NCI-H2081 treated with DMSO at 0.1 percent for 48 hours (cell line): ENCODE measurements at places on chromosomes 12 and 14.

DNA sequence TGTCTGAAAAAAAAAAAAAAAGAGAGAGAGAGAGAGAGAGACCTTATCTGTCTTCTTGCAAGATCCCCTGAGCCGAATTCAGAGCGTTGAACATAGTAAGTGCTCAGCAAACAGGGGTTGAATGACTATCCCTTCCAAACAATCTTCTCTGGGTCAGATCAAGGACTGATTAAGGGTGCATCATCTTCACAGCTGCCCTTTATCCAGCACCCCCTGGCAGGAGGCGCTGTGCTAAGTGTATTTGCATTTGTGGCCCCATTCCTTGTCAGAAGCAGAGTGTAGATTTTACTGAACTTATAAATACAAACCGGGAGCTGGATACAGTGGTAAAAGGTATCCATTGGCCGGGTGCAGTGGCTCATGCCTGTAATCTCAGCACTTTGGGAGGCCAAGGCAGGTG, 8.8 kb upstream of the TRPV4 start:
- no peak for DNase-seq

DNA sequence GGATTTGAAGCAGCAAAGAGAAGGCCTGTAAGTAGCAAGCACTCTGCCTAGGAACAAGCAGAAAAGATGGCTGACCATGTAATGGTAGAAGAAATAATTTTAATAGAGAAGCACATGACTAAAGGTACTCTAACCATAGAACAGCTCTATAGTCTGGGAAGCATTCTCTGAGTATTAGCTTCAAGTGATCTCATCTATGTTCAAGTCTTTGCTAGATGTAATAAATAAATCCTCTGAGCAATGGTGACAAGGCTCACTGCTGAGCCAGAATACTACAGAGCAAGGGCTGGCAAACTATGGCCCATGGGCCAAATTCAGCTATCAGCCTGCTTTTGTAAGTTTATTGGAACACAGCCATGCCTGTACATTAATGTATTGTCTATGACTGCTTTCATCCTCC, 84.8 kb downstream of the PEBP1 start:
- no peak for DNase-seq

GRCh38 chr12:120534703-120535655, 823 bp downstream of the RNF10 start:
- no peak for DNase-seq

DNA sequence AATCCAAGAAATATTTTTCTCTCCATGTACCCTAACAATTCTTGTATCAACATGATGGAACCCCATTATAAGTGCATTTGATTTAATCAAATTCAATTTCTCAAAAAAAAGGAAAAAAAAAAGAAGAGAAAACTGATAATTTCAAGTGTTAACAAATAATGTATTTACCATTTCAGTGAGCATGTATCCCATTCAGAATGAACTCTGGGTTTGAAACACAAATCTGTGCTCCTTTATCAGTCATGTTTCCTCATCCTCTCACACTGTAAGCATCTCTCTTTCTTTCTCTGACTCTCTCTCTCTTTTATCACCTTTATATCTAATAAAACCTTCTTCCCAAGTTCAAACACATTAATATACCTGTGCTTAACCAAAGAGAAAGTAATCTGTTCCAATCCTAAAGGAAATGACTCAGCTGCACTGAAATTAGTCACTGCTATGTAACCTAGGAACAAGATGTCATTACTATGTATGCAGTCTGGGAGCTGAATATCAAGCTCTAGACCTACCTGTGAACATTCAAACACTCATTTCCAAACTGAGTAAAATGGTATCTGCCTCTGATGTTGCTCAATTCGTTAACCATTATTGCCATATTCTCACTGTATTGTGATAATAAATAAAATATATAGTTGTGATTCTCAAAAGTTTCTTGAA, 135.0 kb upstream of the LRIG3 start:
- DNase-seq, result no peak

DNA sequence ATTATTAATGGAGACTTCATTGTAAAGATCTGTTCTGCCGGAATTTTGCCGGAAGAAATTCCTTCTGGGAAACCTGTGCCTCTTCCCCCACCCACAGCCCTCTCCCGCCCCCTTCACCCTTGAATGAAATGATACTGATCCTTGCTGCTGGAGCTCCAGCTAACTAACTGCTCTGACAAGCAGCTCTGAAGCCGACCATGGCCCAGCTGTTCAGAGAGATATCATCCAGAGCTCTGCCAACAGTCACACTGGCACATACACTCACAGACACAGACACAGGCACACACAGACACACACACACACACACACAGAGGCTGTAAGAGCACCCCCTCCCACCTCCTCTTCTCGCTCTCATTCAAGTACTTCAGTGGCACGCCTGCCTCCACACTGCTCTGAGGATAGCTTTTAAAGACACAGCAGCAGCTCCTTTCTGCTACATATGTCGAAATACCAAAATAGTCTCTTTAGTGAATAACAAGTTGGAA, 88.6 kb downstream of the R3HDM2 start:
- DNase-seq, result no peak

- no peak for DNase-seq
Observed at GRCh38 chr12:62146318-62146717, 113.9 kb upstream of the USP15 start.

GRCh38 chr12:121439715-121440114, 39.8 kb downstream of the RNF34 start:
- no peak for DNase-seq

GRCh38 chr12:106673141-106673540, 90.3 kb downstream of the RFX4 start:
- no peak for DNase-seq

- no peak for DNase-seq
Observed at GRCh38 chr14:89236851-89237250, 180.2 kb downstream of the FOXN3 start.

GRCh38 chr12:77816196-77816595, 14.5 kb upstream of the NAV3 start:
- DNase-seq, result no peak

DNA sequence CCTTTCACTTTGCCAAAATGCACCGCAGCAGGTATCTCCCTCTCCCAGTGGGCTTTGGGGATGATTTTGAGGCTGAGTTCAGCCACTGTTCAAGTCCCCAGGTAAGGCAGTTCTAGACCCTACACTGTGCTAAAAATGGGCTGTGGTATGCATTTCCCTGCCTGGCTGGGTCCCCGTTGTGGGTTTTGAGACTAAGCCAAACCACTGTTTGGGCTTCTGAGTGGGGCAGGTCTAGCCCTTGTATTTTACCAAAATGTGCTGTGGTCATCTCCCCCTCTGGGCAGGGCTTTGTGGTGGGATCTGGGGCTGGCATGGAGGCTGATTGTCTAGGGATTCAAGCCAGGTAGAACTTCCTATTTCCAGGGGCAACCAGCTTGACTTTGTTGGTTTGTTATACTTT, 13.6 kb upstream of the OR4Q3 start:
- no peak for DNase-seq
